ENCODE measurements at places on chromosomes 7 and 10.

- DNase-seq = no peak
These were observed 4.5 kb downstream of the SKIDA1 start for GRCh38 chr10:21520949-21521348.

- no peak for DNase-seq
These were observed 15.1 kb upstream of the LAT2 start for GRCh38 chr7:74194686-74195085.

- no peak for DNase-seq
These were observed 213.8 kb downstream of the COBL start for GRCh38 chr7:51102828-51103227.

GRCh38 chr7:25500393-25500921, 272.2 kb upstream of the NPVF start:
- no peak for DNase-seq

Measured in stimulated activated CD4-positive, alpha-beta T cell treated with anti-CD3 and anti-CD28 coated beads, Interleukin-4, amount 100 ng/mL, for 1 hour (primary cell).